ENCODE measurements at places on chromosomes 13 and 19.

DNA sequence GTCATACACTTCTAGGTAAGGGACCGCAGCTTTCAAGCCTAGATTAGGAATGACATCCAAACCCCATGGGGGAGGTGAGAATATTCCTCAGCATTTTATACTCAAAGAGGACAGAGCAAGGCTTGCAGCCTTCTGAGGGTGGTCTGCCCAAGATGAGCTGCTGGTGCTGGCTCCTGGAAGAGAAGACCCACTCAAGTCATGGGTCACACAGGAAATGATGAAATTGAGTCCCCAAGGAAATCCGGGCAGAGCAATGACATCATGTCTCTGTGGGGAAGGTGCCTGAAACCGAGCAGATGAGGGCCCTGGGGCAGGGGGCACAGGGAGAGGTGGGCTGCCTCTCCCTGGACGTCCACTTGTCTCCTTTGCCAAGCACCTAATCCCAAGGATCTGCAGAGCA lies 468.7 kb downstream of the TSHZ3 start:
- no peak for DNase-seq

GRCh38 chr13:97627566-97627965 lies 193.6 kb downstream of the RAP2A start:
- DNase-seq = no peak

DNA sequence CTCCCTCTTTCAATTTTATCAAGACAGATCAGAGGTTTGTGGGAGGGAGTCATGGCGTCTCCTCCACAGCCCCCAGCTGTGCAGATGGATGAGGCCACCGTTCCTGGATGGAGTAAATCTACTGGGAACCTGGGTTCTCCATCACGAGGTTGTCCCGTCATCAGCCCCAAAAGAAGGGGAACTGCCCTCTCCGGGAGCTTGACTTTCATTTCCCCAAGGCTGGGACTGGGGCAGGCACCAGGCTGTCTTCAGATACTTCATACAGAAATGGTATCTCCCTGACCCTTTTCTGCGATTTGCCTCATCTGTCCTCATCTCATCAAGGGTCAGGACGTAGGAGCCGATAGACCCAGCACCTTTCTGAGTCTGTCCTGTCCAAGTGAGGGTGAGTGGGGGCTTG lies 9.8 kb downstream of the LILRB2 start:
- DNase-seq = no peak

GRCh38 chr13:74644229-74644628 lies 510.0 kb upstream of the KLF12 start:
- DNase-seq = no peak

DNA sequence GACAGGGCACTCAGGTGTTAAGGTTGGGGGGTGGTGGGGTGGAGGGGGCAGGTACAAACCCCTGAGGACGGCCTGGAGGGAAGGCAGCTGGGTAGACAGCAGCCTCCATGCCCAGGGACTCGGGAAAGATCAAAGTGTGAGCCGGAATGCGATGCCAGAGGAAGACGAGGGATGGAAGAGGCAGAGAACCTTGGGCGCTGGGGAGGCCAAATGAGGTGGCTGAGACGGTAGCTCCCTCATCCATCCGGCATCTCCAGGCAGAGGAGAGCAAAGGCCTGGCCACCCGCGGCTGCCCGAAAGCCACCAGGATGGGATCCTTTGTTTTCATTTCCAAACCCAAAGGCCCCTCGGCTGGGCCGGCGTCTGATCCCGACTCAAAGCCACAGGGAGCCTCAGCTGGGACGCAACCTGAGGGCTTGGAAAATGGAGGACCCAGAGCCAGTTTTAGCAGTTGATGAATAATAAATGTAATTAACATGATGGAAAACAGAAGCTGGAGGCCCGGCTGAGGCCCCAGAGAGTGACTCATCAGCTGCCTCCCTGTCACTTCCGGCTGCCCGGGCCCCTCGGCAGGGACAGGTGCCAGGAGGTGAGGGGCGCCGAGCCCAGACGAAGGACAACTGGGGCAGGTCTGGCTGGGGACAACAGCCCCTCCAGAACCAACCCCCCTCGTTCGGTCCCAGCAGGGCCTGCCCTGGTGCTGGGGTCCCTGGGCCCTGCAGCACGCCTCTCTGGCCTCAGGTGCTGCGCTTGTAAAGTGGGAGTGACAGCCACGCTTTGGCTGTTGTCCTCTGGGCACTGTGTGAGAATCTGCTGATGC lies 61.6 kb downstream of the CEBPG start:
- no peak for DNase-seq

DNA sequence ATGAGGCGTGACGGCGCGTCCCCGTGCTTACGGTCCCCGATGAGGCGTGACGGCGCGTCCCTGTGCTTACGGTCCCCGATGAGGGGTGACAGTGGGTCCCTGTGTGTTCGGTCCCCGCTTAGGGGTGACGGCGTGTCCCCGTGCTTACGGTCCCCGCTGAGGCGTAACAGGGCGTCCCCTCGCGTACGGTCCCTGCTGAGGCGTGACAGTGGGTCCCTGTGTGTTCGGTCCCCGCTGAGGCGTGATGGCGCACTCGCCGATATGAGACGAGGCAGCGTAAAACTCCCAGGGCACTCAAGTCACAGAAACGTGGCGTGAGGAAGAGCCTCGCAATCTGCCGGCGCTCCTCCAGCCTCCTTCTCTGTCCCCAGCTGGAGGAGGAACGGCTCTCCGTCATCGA lies 20.9 kb downstream of the CFAP97D2 start:
- no peak for DNase-seq

- DNase-seq = no peak
Measured at GRCh38 chr13:39232401-39232980, 194.2 kb downstream of the NHLRC3 start.

DNA sequence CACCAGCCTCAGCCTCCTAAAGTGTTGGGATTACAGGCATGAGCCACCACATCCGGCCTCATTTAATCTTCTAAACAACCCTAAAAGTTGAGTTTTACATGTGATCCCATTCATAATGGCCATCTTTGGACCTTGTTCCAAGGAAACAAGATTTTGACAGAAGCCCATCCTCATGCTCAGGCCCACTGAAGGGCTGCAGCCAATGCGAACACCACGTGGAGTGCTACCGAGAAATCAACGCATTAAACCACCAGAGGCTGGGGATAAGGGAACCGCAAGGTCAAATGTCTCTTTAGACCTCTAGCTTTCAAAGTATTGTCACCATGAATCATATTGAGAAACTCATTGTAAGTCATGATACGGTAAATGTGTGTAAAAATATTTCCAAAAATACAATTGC lies 49.4 kb upstream of the DOCK9 start:
- no peak for DNase-seq

GRCh38 chr13:86909318-86909717 lies 761.9 kb upstream of the SLITRK5 start:
- no peak for DNase-seq

DNA sequence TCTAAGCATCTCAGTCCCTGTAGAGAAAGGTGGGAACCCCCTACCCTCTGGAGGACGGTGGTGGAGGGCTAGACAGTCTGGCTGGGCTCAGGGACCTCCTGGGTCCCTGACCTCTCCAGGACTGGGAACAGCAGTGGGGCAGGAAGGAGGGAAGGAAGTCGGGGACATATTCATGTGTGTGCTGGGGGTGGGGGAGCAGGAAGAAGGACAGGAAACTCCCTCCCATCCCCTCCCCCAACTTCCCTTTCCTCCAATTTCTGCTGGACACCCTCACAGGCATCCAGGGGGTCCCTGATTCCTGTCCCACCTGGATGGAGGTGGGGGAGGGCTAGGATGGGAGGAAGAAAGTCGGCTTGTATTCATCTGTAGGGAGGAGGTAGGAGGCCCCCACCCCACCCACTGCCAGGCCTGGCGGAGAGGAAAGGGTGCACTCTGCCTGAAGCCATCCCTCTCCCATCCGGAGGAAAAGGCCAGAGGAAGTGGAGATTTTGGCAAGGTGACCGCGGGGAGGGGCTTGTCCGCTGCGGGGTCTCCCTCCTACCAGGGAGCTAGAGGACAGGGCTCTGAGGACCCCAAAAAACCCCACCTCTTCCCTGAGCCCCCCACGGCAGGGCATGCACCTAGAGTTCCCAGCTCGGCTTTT lies 2.3 kb downstream of the NOVA2 start:
- DNase-seq = no peak

DNA sequence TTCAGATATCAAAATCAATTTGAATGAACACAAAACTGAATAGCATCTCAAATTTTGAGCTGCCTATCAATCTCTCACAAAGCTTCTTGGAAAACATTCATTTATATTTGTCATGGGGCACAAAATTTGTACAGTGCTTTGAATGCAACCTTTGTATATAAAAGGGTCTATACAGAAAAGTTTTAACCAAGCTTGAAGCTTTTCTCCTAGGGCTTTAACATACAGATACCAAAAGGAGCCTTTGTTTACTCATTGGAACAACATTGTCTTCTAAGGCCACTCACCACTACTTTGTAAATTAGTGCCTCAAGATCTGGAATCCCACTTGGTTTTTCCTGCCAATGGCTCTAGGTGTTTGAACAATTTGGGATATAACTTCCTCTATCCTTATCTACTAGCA lies 21.2 kb downstream of the LNX2 start:
- DNase-seq = no peak

DNA sequence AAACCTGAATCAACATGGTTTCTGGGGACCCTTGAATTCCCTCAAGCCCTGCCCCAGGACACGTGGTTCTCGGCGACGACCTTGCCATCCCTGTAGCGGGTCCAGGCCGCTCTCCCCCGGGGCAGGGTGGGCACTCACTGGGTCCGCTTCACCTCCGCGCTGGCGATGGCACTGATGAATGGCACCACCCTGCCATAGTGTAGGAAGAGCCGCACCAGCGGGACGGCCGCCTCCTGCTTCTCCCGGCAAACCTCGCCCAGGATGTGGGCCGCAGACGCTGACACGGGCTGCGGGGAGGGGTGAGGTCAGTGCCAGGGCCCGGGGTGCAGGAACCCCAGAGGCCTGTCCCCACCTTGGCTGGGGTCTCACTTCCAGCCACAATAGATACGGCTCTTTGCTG lies 44.1 kb upstream of the C13orf46 start:
- no peak for DNase-seq

Data from stimulated activated CD8-positive, alpha-beta memory T cell treated with anti-CD3 and anti-CD28 coated beads, Interleukin-15, amount 100 ng/mL, for 1 hour (primary cell).